ENCODE measurements at places on chromosomes 6 and 20. TPM values are rescaled to one million over a fixed set of nuclear protein-coding genes. Genes with fewer than 3 reads are reported as not detected.

Gene FOXP4
- total RNA-seq: 50.4 TPM

Gene C20orf144
- total RNA-seq: not detected

Gene C6orf15
- total RNA-seq: not detected

Gene FLOT1
- total RNA-seq: 158 TPM

Gene BTN1A1
- total RNA-seq: not detected

Gene KIF6
- total RNA-seq: 0.17 TPM

Gene LHFPL5
- total RNA-seq: not detected

Gene FAM162B
- total RNA-seq: 0.57 TPM

Gene FOXC1
- total RNA-seq: 0.69 TPM

Gene ADGRB3
- total RNA-seq: 0.42 TPM

Gene BPI
- not detected for total RNA-seq

GRCh38 chr6:92566632-92567031, 852.7 kb downstream of the EPHA7 start:
- no peak for DNase-seq

DNA sequence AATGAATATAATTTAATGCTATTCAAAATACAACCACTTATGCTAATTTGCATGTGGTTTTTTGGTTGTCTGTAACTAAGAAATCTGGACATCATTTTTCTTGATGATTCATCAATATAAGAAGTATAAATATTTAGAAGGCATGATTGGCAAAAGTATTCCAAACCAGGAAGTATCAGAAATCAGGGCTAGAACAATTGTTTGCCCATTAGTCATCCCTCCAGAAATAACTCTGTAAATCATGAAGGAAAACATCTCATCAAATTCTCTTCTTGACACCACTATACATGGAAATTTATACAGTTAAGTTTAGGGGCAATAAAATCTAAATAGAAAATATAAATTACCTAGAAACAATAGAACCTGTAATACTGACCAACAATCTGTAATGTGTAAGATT, 554.7 kb upstream of the HS3ST5 start:
- no peak for DNase-seq

GRCh38 chr6:116562614-116563013, 8.7 kb upstream of the RWDD1 start:
- DNase-seq: no peak

- no peak for DNase-seq
Measured at GRCh38 chr20:13423472-13424173, 202.5 kb downstream of the ISM1 start.

DNA sequence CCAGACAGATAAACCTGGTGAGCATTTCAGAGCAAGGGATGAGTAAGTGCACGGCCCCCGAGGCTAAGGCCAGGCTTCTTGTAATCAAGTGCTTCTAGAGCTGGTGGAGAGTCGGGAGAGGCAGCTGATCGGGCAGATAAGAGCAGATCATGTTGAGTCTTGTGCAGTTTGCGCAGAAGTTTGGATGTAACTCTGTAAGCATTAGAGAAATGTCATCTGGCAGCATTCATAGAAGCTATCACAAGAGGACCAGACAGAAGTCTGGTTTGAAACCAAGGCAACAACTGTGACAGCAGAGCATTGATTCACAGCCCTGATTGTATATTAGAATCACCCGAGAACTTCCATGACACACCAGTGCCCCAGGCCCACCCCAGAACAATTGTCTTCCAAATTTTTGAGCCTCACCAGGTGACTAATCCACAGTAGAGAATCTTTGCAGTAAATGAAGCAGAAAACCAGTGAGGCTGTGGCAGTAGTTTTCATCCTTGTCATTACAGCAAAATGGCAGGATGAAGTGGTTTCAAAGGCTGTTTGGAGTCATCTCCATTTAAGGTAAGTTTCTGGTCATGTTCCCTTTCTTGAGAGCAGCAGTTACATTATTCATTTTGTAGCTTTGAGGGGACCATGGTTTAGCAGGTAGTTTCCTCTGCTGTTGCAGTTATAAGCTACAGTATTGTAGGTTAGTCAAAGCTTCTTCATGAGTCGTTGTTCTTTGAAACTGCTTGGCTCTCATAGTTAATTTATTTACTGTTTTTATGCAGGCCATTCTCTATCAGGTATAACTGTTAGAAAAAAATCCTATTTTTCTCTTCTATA, 84.1 kb downstream of the RNF217 start:
- no peak for DNase-seq

DNA sequence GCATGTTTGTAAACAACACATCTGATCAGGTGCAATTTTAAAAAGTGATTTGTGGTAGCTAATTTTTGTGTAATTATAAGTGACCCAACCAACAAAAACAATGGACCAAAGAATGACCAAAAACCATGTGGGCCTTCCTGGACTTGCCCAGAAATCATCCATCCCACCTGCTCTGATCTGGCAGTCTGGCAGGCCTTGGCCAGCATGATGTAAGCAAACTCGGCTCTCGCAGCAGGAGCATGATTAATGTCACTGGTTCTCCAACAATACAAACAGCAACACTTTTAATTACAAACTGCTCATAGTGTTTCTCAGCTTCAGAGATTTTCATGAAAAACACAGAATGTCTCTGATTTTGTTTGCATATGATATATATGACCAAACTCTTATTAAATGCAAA, 16.1 kb downstream of the TP53INP2 start:
- DNase-seq: no peak

DNA sequence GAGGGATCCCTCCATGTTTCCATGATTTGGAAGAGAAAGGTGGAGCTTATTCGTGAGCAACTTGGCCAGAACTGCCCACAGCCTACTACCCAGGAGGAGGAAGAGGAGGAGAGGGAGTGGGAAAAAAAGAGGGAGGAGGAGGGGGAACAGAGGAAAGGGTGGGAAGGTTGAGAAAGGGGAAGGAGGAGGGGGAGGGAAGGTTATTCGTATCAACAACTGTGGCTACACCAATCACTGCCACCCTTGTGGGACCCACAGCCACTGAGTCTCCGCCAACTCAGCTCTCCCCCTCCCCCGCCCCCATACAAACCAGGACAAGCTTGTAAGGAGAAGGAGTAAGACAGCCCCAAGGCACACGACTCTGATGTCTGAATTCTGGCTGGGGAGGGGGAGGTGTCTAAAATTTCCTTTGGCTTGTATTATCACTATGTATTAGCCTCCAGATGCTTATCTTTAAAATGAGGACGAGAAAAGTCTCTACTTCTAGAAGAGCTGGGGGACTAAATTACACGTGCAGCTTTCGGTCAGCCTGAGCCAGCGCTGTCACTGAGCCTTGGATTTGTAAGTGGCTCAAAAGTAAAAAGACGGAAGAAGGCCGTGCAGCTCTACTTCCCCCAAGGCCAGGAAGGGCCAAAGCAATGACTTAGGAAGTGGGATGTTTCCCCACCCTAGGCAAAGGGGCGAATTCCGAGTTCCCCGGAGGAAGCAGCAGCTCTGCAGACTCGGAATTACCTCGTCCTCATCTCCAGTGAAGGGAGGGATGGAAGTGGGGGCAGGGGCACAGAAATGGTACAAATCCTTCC, 1.0 kb downstream of the FKBP1A start:
- DNase-seq: peak; percentile 43

- no peak for DNase-seq
Measured at GRCh38 chr6:45537539-45537938, 159.8 kb upstream of the SUPT3H start.

GRCh38 chr6:133769463-133769862, 119.5 kb upstream of the TCF21 start:
- no peak for DNase-seq

- no peak for DNase-seq
Measured at GRCh38 chr20:19376451-19377229, 164.2 kb downstream of the SLC24A3 start.

DNA sequence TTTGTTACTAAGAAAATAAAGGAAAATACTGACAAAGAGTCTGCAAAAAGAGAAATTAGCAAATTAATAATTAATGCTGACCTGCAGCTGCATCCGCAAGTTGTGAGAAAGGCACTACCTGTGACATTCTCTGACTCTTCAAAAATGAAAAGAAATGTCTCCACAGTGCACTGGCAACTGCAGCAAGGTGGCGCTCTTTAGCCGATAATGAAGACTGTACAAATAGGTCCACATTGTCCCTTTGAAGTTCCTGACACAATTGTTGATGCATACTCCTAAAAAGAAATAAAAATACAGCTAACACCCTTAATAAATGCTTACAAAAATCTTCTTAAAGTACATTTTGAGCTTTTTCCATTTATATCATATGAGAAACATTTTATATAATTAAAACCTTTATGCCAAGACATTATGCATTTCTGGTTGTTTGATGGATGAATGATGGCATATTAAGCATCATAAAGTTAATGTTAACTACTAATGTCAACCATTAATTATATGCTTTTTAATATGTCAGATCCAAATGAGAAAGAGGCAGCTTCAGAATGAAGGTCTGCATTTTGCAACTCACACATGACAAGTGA, 96.5 kb downstream of the MMS22L start:
- peak; percentile 74 for DNase-seq

- no peak for DNase-seq
Measured at GRCh38 chr6:53837865-53838769, 43.3 kb downstream of the LRRC1 start.

- no peak for DNase-seq
Measured at GRCh38 chr6:2725999-2726567, 24.6 kb downstream of the MYLK4 start.

GRCh38 chr20:15242773-15243172, 905.4 kb upstream of the FLRT3 start:
- no peak for DNase-seq

GRCh38 chr6:13916230-13916944, 8.4 kb upstream of the RNF182 start:
- DNase-seq: no peak

- no peak for DNase-seq
Measured at GRCh38 chr20:38454556-38455473, 17.8 kb upstream of the RALGAPB start.

GRCh38 chr6:170434117-170434820, 118.8 kb downstream of the PSMB1 start:
- no peak for DNase-seq

- peak; percentile 86 for DNase-seq
Measured at GRCh38 chr6:19836799-19837510, at the start of gene ID4. TSS of gene ID4 (plus strand) at chr6:19837370. CDS start at chr6:19837755, 385 bp downstream.

GRCh38 chr20:4730780-4731179, 9.1 kb downstream of the PRND start:
- no peak for DNase-seq

GRCh38 chr20:33059741-33060390, 6.2 kb downstream of the BPIFB3 start:
- no peak for DNase-seq

- no peak for DNase-seq
Measured at GRCh38 chr6:35381132-35381531, 38.8 kb downstream of the PPARD start.

DNA sequence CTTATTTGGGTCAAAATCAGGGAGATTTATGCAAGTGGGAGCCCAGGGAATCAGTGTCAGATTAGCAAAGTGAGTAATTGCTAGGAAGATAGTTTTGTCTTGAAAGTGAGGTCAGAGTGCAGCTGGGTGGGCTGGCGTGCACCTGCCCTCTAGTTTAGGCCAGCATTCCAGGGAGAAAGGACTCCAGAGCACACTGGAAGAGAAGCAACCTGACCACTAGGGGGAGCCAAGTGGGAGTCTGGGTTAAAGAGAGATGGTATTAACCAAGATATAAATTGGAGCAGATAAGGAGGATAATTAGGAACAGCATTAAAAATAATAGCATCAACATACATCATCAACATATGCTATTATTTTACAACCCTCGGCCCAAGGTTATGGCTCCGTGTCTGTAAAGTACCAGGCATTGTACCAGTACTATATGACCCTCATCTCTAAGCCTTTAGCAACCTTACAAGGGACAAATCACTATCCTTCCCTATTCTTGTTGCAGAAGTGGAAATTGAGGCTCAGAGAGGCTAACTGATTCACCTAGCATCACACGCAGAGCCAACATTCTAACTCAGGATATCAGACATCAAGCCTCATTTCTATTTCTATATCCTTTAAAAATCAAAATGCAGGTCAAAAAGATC, 57.8 kb downstream of the SLC2A10 start:
- DNase-seq: peak; percentile 60

GRCh38 chr6:85362652-85363310, 87.1 kb upstream of the NT5E start:
- DNase-seq: no peak

DNA sequence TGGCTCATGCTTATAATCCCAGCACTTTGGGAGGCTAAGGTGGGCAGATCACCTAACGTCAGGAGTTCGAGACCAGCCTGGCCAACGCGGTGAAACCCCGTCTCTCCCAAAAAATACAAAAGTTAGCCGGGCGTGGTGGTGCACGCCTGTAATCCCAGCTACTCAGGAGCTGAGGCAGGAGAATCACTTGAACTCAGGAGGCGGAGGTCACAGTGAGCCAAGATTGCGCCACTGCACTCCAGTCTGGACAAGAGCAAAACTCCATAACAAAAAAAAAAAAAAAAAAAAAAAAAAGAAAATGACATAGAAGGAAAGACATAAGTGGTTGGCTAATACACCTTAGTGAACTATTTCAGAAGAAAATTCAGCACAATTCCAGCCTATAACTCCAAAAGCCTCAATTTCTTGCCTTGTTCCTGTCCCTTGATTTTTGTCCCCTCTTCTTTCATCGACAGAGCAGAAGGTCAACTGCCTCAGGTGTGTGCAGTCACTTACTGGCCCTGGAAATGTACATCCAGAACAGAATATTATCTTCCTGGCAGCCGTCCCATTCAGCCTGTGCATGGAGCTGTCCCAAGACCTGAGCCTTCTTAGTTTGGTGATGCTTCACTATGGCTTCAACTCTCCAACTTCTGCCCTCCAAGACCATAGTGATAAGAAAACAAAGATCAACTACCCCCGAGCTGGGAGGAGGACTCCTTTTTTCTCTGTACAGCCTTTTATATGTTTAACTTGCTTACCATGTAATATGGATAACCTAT, 117.6 kb downstream of the LY86 start:
- no peak for DNase-seq

GRCh38 chr20:35248641-35249475, 22.4 kb downstream of the MMP24 start:
- DNase-seq: no peak

- DNase-seq: no peak
Measured at GRCh38 chr20:61753316-61753942, 312.3 kb downstream of the TAF4 start.

DNA sequence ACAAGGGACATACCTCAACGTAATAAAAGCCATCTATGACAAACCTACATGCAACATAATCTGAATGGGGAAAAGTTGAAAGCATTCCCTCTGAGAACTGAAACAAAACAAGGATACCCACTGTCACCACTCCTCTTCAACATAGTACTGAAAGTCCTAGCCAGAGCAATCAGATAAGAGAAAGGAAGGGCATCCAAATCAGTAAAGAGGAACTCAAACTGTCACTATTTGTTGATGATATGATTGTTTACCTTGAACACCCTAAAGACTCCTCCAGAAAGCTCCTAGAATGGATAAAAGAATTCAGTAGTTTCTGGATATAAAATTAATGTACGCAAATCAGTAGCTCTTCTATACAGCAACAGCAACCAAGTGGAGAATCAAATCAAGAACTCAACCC, 39.4 kb downstream of the ZNF311 start:
- no peak for DNase-seq

DNA sequence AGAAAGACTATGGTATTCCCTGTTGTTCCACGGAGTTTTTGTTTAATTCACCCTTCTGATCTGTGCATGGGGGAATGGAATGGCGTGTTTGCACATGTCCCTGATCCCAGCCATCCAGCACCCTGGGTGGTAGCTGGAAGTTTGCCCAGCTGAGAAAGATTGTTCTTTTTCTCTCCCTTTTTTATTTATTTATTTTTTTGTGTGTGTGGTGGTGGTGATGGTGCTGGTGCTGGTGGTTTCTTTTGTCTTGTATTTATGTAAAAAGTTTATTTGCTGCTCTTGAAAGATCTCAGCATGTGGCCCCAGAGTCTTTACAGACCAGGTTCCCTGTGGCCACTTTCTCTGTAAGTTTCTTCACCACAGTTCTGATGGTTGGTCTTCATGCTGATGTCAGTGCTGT, 372.6 kb downstream of the UTRN start:
- no peak for DNase-seq
